ENCODE measurements at places on chromosomes 13 and 19. TPM values are rescaled to one million over a fixed set of nuclear protein-coding genes. Genes with fewer than 3 reads are reported as not detected.

GRCh38 chr13:42485272-42485671 is 88.7 kb upstream of the TNFSF11 start:
- DNase-seq, result no peak

- peak; percentile 54 for DNase-seq
These were observed 11.1 kb downstream of the PDE4A start for GRCh38 chr19:10431254-10431942.

The FCAR gene
- 0.20 TPM for total RNA-seq

- DNase-seq, result no peak
These were observed 2.5 kb downstream of the HSD11B1L start for GRCh38 chr19:5683177-5683886.

DNA sequence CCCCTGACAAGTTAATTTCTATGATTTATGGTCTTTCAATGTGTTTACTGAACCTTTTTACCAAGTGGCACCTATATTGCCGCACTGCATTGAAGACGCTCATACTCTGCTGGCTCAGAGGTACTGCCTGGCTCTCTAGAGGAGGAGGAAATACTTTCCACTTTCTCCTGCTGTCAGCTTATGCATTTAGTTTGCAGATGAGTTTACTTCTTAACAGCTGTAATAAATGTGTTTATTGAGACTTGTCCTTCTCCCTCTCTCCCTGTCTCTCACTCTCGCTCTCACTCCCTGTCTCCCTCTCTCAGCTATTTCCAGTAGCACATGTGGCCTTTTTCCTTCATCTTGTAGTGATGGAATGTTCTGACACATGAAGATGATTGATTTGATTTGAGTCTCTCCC is 60.3 kb upstream of the SPATA13 start:
- DNase-seq, result no peak
